Choroid plexus epithelial cell (primary cell): ENCODE measurements at places on chromosomes 13 and 19.
A peak's percentile ranks its signal among the peaks of the same experiment; 100 is the strongest.

DNA sequence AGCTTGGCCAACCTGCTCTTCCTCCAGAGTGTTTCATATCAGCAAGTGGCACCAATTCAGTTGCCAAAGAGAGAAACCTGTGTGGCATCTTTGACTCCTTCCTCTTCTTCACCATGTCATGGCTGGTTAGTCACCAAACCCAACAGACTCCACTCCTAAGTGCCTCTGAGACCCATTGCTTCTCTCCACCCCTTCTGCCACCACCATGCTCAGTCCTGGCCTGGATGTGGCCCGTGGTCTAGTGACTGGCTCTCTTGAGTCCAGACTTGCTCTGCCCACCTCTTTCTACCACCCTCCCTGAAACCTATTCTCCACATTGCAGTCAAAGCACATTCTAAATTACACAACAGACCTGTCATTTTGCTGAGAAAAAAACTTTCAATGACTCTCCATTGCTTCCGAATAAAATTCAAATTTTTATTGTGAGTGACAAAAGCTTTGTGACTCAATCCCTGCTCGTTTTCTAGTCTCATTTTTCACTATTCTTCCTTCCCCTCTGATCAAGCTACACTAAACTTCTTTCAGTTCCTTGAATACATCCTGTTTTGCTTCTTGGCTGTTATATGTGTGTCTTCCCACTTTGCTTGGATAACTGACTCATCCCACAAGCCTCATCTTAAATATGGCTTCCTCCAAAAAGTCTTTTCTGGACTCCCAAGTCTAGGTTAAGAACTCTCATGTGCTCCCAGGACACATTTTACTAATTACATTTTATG is 12.0 kb upstream of the TNFSF11 start:
- DNase-seq = no peak

- no peak for DNase-seq
Observed at GRCh38 chr13:24247016-24247415, 62.4 kb upstream of the C1QTNF9 start.

DNA sequence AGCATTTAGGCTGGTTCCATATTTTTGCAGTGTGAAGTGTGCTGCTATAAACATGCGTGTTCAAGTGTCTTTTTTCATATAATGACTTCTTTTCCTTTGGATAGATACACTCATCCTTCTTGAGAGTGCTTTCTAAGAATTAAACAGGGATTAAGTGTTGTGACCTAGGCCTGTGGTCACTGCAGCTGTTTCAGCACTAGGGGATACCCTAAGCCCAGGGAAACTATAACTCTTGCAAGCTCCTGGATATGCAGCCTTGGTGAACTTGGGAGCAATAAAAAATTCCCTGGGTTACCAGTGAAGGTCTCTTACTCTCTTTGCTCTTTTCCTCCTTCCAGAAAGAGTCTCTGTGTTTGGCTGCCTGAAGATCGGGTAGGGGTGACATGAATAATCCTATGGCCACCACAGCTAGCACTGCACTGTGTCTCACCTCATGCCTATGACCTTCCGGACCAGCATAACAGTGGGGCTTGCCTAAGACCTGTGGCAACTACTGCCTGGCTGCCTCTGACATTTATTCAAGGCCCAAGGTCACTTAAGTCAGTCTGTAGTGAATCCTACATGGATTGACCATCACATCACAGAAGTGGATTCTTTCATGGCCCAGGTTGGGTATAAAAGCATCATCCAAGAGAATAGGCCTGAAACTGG is 799.7 kb downstream of the DACH1 start:
- DNase-seq = peak; percentile 2

DNA sequence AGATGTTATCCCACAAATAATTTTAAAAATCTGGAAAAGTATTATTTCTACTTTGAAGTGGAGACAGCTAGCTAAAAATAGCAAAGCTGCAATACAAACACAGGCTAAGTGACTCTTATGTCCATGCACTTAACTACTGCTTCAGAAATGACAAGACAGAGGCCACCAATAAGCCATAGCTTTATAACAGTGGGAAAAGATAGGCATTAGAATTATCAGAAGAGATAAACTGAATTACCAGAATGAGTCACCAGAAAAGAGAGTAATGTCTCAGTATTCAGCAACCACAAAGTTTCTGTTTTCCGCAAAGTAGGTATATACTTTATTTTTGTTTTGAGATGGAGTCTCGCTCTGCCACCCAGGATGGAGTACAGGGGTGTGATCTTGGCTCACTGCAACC is 17.1 kb downstream of the CLN5 start:
- DNase-seq = no peak

- DNase-seq = no peak
Observed at GRCh38 chr13:109389456-109389855, 396.9 kb downstream of the IRS2 start.

DNA sequence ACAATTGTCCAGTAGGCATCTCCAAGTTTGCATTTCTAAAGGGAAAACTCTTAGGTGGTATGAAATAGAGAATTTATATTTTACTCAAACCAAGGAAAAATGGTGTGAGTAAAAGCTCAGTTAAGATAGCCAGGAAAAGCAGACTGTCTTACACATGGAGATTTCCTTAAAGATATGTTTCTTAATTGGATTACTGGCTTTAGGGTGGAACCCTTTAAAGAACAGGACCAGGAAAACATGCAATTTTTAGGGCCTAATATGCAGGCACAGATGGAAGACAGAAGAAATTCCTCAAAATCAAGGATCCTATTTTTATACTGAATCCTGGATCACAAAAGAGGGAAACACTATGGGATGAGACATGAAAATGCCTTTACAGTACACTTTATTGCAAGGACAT is 100.3 kb upstream of the PCDH17 start:
- no peak for DNase-seq

- no peak for DNase-seq
Observed at GRCh38 chr13:79060216-79060615, 345.8 kb downstream of the RBM26 start.

GRCh38 chr13:64866331-64866730 is 2363.8 kb downstream of the PCDH9 start:
- no peak for DNase-seq

DNA sequence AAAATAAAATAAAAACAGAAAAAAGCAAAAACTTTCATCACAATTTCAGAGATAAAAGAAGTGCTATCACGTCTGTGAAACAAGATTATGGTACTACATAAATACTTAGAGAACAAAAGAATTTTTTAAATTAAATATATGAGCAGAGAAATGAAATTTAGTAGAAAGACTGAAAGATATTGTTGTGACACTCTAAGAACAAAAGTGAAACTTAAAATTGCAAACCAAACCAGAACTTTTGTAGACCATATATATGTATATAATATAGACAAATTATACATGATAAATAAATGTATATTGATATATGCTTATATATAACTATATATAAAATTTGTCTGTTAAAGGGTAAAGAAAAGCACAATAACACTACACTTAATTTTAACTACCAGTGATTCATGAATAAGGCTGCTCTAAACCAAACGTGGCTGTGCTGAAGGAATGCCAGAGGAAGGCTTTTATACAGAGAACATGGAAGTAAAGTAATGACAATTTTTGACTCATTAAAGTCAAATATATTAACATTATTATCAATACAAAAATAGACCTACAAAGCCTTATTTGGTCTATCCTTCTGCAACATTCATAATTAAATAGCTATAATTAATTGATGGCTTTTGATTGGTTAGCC is 1516.7 kb upstream of the PCDH20 start:
- DNase-seq = peak; percentile 49

- no peak for DNase-seq
Observed at GRCh38 chr19:28535352-28535775, 677.6 kb downstream of the UQCRFS1 start.

GRCh38 chr19:4368128-4368820 is 24.9 kb downstream of the MPND start:
- DNase-seq = peak; percentile 27

GRCh38 chr13:93628136-93628797 is 401.7 kb downstream of the GPC6 start:
- DNase-seq = no peak

DNA sequence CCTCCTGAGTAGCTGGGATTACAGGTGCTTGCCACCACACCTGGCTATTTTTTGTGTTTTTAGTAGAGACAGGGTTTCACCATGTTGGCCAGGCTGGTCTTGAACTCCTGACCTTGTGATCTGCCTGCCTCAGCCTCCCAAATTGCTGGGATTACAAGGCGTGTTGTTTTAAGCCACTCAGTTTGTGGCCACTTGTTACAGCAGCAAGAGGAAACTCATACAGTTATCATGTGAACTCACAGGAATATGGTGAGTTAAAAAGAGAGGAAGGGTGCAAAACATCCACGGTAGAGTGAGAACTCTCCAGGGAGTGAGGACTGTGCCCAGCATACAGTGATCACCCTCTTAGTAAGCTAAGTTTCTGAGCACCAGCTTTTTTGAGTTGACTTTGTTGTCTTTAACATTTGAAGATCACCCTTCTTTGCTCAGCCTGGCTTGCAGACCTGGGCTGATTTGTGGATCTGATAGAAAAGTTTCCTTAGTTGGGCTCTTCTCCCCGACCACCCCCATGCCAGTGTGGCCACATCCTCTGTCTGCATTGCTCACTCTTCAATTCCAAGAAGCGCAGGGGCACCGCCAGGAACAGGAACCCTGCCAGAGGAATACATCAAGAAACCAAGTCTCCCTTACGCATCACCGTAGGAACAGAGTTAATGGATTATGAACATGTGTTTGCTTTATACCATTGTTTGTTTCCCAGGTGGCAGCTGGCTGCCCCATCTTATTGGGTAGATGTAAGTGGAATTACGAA is 16.0 kb downstream of the ALOX5AP start:
- no peak for DNase-seq

GRCh38 chr13:45778882-45779281 is 72.7 kb downstream of the SIAH3 start:
- DNase-seq = no peak

- DNase-seq = no peak
Observed at GRCh38 chr19:54606891-54607784, 13.7 kb downstream of the LILRA1 start.

GRCh38 chr19:2560369-2560768 is 84.4 kb downstream of the GADD45B start:
- no peak for DNase-seq

GRCh38 chr19:49129238-49129583 is 9.9 kb downstream of the PPFIA3 start:
- no peak for DNase-seq
